ENCODE measurements at places on chromosomes 16 and 17.

GRCh38 chr16:1314399-1315068 lies 5.1 kb downstream of the UBE2I start:
- DNase-seq, result no peak

- DNase-seq, result no peak
These were observed 3.4 kb downstream of the HS3ST3B1 start for GRCh38 chr17:14304222-14304772.

DNA sequence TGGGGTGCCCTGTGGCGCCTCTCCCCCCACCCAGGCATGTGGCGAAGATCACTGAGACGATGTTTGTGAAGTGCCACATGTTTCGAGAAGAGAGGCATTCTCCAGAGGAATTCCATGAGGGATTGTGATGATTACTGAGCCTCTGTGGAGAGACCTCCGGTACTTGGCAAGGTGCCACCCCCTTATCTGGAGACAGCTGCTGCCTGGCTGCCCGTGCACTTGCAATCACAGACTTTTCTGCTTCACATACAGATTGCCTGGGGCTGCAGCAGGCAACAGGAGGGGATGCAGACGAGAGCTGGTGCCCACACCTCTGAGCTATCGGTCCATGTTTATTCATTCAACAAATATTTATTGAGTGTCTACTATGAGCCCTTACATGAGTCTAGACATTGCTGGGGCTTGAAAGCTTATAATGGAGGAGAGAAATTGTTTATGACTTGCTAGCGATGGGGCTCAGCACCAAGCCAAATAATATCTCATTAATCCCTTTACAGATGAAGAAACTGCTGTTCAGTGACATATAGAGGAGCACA lies 317.2 kb upstream of the ZFHX3 start:
- DNase-seq, result no peak

- no peak for DNase-seq
These were observed 38.5 kb downstream of the TMEM235 start for GRCh38 chr17:78269955-78270381.

DNA sequence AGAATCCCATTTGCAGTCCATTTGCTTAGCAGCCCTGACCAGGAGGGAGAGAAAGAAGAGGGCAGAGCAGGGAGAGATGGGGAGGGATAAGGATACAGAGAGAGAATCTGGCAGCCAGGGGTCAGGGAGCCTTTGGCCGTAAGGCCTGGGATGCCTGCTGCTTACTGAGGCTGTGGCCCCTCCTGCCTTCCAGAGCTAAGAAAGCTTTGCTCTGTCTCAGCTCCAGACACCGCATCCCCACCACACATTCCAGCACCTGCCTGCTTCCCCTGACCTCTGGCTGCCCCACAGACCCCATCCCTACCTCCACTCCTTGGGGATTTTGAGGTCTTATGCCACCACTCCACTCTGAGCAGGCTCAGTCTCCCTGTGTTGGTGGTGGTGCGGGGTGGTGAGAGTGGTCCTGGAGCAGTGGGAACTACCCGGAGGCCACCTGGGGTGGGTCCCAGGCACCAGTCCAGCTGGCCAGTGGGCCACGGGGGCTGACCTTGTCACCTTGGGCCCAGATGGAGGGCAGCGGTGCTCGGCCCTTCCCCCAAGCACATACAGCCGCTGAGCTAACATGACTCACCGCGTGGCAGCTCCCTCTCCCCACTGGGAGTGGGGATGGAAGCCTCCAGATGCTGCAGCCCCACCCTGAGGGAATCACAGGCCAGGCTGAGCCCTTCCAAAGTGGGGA lies 58.3 kb downstream of the RAI1 start:
- DNase-seq, result no peak

DNA sequence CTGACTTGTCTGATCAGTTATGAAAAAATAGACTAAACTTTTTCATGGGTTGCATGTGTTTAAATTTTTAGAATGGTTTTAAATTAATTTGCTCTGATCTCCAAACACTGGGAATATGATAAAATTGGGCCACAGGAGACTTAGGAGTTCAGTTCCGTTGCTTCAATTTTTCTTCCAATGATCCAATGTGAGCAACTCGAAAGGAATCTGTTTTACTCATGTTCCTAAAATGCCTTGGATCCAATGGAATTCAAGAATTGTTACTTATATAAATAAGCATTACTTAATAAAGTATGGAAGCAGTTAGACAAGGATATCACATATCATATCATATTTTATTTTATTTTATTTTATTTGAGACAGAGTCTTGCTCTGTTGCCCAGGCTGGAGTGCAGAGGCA lies 56.0 kb upstream of the NACA2 start:
- no peak for DNase-seq

- DNase-seq, result no peak
These were observed 13.8 kb downstream of the MVP start for GRCh38 chr16:29834079-29834478.
